ENCODE measurements at places on chromosomes 5 and 9.

- no peak for DNase-seq
Observed at GRCh38 chr5:101585366-101585765, 682.3 kb upstream of the ST8SIA4 start.

- no peak for DNase-seq
Observed at GRCh38 chr5:38473008-38473407, 83.4 kb downstream of the LIFR start.

- no peak for DNase-seq
Observed at GRCh38 chr5:139915266-139915665, 119.7 kb downstream of the PSD2 start.

DNA sequence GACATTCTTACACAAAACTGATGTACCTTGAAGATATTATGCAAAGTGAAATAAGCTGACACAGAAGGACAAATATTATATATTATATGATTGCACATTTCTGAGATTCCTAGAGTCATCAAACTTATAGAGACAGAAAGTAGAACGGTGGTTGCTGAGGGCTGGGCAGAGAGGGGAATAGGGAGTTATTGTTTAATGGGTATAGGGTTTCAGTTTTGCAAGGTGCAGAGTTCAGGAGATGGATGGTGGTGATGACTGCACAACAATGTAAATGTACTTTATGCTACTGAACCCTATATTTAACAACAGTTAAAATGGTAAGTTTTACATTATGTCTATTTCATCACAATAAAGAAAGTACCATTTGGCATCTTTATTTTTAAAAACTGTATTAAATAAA is 315.8 kb upstream of the POU5F2 start:
- no peak for DNase-seq

- DNase-seq, result no peak
Observed at GRCh38 chr5:92147266-92147665, 764.1 kb upstream of the ARRDC3 start.

DNA sequence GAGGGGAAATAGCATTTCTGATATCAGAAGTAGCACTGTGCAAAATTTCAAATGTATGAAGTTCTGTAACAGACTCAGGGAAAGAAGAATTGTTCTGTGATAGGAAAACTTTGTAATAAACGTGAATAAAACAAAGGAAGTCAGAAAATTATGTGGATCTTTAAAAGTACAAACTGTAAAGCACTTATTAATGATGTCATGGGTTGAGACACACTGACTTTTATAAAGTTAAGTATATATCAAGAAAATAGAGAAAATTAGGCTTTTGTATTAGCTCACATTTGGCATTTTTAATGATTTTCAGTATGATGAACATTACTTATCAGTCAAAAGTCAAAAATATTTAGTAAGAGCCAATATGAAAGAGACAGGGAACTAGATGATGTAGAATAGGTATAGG is 1081.7 kb upstream of the EDIL3 start:
- no peak for DNase-seq

DNA sequence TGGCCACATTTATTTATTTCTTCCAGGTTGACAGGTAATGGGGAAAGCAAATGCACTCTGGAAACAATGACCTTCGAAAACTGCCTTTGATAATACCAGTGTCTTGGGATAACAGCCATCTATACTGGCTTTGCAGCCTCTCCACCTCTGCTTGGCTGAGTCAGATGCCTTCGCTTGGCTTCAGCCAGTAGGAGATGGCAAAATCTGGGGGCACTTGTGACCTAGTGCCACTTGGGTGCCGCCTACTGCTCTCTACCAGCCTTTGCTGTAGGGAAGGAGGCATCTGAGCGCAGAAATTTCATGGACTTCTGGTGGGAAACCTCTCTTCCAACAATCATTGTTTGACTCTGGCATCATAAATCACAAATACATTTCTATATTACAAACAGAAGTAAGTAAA is 21.8 kb downstream of the FYB1 start:
- DNase-seq, result no peak

GRCh38 chr5:142403583-142403982 is 78.8 kb upstream of the SPRY4 start:
- DNase-seq, result no peak

- no peak for DNase-seq
Observed at GRCh38 chr5:112264666-112265065, 154.4 kb downstream of the EPB41L4A start.

DNA sequence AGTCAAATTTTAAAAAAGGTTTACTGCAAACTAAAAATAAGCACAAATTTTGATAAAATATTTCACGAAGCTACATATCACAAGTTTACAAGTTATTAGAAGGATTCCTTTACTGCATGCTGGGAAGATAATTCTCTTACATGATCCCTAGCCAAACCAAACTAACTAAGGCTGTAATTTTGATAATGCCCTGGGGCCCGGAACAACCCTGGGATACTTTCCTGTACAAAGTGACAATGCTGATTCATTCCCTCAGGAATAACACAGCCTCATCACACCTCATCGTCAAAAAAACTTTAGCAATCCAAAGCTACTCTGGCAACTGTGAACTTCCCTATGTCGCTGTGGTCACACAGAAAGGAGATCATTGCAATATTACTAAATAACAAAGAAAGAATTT is 402.9 kb downstream of the RAB3C start:
- no peak for DNase-seq

All from hematopoietic multipotent progenitor cell treated with erythropoietin and hydrocortisone succinate and interleukin-3 and kit ligand, for 17 days (in vitro differentiated cells).